ENCODE measurements at places on chromosomes 5 and 9.

DNA sequence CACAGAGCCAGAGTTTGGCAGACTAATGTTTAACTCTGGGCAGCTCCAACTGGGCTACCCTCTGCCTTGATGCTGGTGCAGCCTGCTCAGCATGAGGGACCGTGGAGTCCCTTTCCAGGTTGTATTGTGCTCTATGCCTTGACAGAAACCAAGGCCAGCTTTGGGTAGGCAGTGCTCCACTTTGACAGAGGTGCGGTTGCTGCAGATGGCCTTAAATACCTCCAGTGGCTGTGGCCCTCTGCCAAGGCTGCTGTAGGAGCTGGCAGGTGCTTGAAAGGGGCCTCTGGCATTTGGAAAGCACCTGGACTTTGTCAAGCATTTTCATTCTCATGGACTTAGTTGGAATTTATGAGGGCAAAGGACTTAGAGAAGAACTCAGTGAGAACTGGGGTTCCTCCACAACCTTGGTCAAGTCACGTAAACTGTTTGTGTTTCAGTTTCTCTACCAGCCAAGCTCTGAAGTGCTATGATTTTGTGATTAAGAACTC, 249.7 kb upstream of the ZNF462 start:
- no peak for DNase-seq

DNA sequence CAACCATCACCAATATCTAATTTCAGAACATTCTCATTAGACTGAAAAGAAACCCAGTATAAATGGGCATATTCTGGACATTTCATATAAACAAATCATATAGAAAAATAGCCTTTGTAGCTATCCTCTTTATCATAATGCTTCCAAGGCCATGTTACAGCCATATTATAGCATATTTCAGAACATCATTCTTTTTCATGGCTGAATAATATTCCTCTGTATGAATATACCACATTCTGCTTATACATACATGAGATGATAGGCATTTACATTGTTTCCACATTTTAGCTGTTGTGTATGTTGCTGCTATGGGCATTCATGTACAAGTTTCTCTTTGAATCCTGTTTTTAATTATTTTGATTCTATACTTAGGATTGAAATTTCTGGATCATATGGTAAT, 167.0 kb downstream of the FBXL17 start:
- no peak for DNase-seq

GRCh38 chr5:96703384-96703920, 41.3 kb downstream of the CAST start:
- DNase-seq: no peak

- DNase-seq: no peak
These were observed 292.9 kb upstream of the PUM3 start for GRCh38 chr9:3136686-3137346.

DNA sequence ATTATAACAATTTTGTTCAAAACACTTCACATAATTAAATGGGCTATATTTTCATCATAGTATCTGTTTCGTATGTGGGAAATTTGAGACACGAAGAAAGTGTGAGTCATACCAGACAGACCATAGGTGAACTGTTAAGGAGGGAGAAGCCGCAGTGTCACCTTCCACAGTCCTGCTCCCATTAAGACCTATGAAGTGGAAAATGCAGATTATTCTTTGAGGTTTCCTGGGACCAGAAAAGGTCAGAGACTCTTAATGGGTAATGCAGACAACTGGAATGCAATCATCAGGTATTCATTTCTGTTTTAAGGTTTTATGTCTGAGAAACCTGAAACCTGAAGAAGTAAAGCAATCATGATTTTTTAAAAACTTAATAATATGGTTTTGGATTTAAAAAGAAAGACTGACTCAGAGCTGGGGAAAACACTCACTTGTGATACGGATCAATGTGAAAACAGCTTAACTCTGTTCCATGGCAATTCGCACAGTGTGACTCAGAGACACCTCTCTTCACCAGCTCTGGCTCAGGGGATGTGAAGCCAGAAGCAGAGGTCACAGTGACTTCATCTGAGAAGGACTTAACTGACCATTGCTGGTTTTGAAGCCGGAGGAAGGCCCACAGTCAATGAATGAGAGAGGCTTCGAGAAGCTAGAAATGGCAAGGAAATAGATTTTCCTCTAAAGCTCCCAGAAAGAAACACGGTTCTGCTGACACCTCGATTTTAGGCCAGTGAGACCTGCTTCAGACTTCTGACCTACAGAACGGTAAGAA, 17.2 kb upstream of the GCNT1 start:
- peak; percentile 72 for DNase-seq

- DNase-seq: no peak
These were observed 2.5 kb downstream of the MAPK9 start for GRCh38 chr5:180289433-180289832.

- DNase-seq: no peak
These were observed 51.8 kb downstream of the WDR36 start for GRCh38 chr5:111143910-111144309.

GRCh38 chr9:128635266-128636023, 21.2 kb downstream of the DYNC2I2 start:
- DNase-seq: no peak

GRCh38 chr5:33240558-33240957, 200.2 kb upstream of the TARS1 start:
- DNase-seq: no peak

GRCh38 chr9:125405938-125406809, 144.5 kb downstream of the GAPVD1 start:
- no peak for DNase-seq

- DNase-seq: peak; percentile 51
These were observed at the start of gene ABL1 for GRCh38 chr9:130834371-130835336. ABL1 (plus strand) TSS chr9:130835254; CDS start chr9:130835447, 193 bp downstream.

DNA sequence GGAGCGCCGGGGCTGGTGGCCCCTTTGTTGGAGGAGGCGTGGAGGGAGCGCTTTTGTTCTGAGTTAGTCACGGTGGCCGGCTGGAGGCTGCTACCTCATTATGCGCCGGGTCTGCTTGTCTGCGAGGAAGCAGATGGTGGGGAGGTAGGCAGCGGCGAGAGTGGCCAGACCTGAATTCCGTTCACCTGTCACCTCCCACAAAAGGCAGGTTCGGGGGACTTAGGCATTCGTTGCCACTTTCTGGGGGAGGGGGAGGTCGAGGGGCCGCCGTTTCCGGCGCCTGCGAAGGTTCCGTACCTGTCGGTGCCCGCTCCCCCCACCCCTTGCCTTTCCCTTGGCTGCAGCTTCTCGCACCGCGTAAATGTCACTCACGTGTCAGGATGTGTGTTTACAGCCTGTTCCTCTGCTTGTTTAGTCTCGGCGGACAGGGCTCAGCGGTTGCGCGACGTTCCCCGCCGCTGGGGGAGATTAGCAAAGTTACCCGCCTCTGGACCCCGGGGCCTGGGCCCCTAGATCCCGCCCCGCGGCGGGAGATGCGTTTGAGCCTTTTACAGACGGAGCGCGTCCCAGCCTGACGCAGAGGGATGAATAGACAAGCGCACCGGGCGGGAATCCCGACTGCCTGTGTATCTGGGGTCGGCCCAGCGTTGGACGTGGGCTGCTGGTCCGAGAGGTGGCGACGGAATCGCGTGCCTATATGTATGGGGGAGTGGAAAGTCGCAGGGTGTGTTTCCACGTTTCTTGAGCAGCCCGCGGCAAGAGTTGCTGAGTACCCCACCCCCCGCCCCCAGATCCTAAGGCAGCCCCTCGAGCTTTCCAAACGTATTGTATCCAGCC, 2.7 kb upstream of the LHX2 start:
- no peak for DNase-seq

- no peak for DNase-seq
These were observed 3.2 kb downstream of the NKD2 start for GRCh38 chr5:1011741-1012312.

DNA sequence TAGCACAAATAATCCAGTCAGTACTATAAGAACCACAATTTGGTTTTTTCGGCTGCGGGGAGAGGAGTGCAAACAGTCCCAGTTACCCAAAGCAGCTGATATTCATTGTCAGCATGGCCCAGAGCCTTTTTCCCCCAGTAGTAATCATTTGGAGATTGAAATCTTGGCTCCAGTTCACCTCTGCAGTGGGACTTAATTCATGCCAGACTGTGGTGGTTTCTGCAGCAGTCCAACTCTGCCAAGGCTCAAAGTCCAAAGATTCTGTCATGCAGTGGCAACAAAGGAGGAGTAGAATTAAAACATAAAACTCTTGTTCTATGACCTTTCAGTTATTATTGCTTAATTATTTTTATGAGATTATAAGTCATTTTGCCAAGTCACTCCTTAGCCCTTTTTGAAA, 25.0 kb upstream of the TRIM36 start:
- DNase-seq: no peak

GRCh38 chr9:14198047-14198840, 115.7 kb downstream of the NFIB start:
- no peak for DNase-seq

DNA sequence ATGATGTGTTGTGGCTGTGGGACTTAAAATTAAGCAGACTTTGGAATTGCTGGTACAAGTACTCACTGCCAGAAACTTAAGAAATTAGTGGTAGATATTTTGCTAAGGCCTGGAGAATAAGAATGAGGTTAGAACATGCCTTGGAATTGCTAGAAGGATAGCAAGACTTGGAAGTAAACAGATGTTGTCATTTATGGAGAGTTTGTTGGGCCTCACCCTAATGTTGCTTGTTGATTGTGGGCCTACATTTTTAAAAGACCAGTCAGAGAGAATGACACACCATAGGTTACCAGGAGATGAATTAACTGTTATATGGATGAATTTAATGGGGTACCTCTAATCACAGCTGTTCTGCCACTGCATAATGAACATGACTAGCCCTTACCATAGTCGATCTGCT, 120.1 kb upstream of the GAS1 start:
- DNase-seq: no peak

DNA sequence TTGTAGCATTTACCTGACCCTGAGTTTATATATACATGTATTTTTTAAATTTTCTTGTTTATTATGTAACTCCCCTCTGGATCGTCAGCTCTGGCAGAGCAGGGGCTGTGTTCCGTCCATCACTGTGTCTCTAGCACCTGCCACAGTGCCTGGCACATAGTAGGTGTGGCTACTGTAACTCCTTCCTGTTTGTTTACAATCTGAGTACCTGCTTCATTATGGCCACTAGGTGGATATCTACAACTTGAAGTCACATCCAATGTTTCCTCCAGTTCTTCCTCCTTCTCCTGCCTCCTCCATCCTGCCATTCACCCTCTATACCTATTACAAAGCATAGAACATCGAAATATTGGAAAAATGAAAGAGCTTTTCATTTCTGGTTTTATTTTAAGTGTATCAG, 14.2 kb upstream of the PPP1R2B start:
- no peak for DNase-seq

DNA sequence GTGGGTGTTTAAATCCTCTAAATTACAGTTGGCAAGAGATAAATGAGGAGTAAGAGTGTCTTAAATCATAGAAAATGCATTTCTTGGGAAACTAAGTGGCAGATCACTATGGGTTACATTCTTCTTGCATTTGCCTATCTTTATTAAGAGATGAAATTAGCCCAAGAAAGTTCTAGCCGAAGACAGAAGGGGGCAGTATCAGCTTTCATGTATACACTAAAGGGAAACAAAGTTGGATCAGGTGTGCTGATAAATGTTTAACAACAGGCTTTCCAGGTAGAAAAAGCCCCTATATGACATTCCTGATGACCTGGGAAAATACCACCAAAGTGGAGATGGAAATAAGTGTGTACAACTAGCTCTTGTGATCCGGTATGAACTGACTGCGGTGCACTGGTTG, 81.9 kb upstream of the TLR4 start:
- no peak for DNase-seq

- no peak for DNase-seq
These were observed 46.6 kb upstream of the IRX4 start for GRCh38 chr5:1929108-1929991.

DNA sequence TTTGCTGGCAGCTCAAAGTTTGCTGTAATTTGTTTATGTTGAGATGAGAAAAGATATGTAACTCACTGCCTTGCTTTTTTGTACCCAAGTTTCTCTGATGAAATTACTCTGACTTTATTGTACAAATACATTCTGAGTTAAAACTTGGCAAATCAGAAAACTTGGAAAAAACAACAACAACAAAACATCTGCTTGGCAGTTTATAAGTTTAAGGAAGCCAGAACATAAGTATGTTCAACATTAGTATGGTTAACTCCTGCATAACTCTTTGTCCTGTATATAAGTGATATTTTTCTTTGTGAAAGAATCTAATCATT, 233.1 kb downstream of the MAST4 start:
- DNase-seq: no peak

DNA sequence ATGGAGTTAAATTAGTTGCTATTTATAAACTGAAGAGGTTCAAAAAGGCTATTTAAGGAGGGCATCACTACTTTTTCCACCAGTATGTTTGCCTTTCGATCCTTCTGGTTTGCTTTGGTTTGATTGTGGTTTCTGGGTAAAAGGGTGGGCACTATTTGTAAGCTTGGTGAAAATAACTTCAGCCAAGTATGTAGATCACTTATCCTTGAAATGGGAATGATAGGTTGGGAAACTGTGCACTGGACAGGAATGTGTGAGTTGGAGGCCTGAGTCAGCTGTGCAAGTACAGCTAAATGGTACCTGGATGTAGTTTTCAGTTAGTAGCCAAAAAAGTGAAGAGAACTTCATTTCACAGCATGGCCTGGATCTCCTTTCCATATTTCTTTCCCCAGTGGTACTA, 466.2 kb downstream of the ENC1 start:
- no peak for DNase-seq

DNA sequence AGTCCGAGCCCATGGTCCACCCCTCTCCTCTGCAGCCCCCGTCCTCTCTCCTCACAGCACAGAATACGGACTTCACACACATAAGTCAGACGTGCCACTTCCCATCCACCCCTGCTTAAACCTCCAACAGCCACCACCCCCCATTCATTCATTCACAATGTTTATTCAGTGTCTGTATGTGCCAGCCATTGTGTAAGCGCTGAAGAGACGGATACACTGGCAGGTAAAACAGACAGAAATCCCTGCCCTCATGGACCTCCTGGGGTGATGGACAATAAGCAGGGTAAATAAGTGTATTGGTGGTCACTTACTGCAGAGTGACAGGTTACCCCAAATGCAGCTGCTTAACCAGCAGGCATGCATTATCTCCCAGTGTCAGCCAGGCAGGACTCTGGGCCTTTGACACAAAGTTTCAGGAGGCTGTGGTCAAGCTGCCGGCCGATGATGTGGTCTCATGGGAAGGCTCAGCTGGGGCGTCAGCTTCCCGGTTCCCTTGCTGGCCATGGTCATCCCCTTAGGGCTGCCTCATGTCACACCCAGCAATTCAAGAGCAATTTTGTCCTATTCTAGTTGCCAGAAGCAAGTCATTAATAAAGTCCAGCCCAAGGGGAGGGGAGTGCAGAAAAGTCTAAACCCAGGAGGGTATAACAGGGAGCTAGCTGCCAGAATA, 1.8 kb upstream of the PAXX start:
- DNase-seq: no peak

- no peak for DNase-seq
These were observed 2.1 kb downstream of the CHSY3 start for GRCh38 chr5:129906177-129906887.

GRCh38 chr5:38500573-38501260, 55.7 kb downstream of the LIFR start:
- DNase-seq: no peak

GRCh38 chr5:71907608-71908145, 188.6 kb downstream of the CARTPT start:
- DNase-seq: no peak

GRCh38 chr5:137393196-137393993, 105.7 kb downstream of the SPOCK1 start:
- DNase-seq: no peak
